ENCODE measurements at places on chromosomes 3 and 15. TPM values are rescaled to one million over a fixed set of nuclear protein-coding genes. Genes with fewer than 3 reads are reported as not detected.

Gene RASGRF1
- not detected for total RNA-seq

Gene ZPLD1
- not detected for total RNA-seq

Gene OGG1
- 8.3 TPM for total RNA-seq

Gene THPO
- total RNA-seq, result 0.11 TPM

Gene EBLN2
- 1.2 TPM for total RNA-seq

Gene BTLA
- not detected for total RNA-seq

Gene ADAMTS9
- total RNA-seq, result 15.4 TPM

GRCh38 chr3:155553780-155554179 is 191.1 kb downstream of the PLCH1 start:
- no peak for DNase-seq

DNA sequence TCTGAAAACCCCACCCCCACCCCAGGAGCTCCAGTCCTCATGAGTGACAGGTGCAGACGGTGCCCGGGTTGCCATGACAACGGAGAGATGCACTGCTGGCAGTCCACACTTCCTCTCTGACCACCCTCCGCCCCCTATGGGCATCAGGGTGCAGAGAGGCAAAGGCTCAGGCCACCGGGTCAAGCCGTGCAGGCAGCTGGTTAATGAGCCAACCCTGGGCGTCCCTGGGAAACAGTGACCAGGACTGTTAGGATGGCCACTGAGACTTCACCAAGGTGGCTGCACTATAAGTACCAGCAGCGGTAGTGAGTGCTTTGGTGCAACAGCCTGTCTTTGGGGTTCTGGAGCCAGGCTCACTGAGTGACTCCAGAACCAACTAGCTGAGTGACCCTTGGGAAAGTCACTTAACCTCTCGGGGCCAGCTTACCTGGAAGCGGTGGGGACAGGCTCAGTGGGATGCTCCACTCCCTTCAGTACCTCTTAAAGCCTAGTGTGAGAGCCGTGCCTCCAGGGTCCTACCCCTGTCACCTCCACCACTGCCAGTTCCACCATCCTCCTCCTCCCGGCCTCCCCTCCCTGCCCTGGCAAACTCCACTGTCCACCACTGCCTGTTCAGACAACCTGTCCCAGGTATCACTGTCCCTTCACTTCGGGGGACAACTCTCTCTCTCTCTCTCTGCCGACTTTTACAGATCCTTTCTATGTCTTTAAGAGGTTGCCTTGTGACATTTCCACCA is 121.0 kb upstream of the PRR20G start:
- no peak for DNase-seq

- no peak for DNase-seq
Observed at GRCh38 chr3:185153171-185153771, 411 bp upstream of the C3orf70 start.

DNA sequence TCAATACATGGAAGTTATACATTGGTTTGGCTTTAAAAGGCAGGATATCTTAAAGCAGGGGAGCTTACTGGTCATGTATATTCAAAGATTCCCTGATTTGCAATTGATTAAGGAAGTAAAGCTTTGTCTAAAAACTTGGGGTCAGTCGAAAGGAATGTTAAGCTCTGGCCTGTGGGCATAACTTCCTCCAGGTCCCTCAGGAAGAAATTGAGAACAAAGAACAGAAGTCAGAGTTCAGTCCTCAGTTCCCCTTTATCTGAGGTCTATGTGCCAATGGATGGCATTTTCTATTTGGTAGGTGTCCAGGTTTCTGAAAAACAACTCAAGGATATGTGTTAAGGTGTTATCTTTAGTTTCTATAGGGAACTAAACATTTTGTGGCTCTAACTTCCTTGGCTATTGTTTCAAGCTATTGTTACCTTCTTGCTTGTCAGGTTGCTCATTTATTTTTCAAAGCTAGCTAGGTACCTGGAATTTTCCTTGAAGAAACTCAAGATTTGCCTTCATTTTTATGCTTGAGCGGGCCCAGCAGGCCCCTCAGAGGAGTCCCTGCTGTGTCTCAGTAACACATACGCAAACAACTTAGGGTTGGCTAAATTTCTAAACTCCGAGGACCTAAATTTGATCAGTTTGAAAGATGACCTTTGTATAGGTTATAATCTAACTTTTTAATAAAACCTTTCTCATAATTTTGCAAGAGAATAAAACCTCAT is 135.0 kb upstream of the UBE2E2 start:
- DNase-seq, result no peak

GRCh38 chr3:126081618-126082361 is 2.1 kb downstream of the SLC41A3 start:
- DNase-seq, result no peak

GRCh38 chr3:182183716-182184430 is 472.1 kb downstream of the SOX2 start:
- no peak for DNase-seq

DNA sequence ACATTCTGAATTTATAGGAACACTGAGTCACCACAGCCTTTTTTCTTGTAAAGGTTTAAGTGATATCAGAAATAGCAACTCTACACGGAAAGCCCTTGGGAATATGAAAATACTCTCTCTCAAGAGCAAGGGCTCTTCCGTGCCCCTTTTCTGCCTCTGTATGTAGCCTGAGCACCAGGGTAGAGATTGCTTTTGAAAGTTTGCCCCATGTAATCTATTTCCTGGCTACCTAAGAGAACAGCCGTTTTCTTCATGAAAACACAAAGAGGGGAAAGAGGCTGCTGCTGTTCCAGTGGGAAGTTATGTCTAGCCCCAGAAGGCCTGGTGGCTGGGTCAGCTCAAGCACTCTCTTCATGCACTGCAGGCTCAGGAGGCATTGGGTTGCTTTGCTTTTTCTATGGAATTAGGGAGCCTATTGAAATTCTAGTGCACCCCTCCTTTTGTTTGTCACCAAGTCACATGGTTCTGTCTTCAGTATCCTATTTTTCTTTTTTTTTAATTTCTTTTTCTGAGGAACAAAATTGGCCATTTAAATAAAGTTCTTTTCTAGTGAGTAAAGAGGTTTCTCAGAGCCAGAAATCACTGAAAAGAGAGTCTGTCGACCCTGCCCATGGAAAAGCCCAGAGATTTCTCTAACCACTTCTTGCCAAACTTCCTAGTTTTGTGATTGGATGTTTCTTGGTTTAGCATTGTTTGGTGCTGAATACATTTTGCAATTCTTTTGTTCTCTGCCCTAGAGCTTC is 39.5 kb downstream of the TIGIT start:
- no peak for DNase-seq

DNA sequence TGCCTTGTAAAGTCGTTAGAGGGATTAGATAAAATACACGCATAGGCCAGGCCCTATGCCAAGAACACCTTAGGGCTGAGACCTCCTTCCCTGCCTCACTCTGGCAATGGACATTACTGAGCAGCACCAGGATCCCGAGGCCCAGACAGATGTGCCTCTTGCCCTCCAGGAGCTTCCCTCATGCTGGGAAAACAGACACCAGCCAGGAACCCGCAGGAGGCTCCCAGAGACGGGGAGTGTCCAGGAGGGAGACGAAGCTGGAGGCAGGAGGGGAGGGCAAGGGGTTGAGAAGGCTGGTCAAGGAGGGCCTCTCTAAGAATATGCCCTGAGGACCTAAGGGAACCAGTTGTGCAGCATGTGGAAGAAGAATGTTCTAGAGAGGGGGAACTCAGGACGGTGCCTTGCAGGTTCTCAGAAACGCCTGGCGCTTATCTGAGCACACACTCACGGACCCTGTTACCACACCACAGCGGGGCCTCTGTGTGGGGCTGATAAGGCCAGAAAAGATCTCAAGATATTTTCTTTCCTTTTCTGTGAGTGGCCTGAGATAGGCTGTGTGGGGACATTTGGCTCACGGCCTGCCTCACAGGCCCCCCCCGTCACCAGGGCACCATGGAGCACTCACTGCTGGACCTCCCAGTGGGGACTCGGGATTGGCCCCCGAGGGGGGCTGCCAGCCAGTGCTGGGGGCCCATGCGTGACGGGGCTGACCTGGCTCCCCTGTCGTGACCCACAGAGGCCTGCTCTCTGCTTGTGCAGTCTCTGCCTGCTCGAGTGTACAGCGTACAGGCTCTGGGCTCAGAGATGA is 22.0 kb upstream of the CYP11A1 start:
- no peak for DNase-seq

DNA sequence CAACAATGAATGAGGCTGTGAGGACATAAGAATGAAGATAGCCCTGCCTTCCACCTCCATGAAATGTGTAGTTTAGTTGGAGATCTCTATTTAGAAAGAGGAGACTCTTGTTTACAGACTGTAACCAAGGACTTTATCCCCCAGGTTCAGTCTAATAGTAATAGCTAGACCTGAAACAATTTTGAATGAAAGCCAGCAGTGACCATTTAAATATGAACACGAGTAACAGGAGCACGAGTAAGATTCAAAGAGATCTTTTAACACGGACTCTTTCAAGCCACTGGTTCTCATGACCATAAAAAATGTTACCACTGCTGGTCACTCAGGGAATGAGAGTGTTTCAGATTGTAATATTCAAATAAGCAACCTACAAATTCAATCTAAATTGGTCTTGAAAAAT is 123.1 kb downstream of the FMN1 start:
- no peak for DNase-seq

GRCh38 chr3:174869448-174869847 is 10.3 kb downstream of the NAALADL2 start:
- no peak for DNase-seq

- peak; percentile 62 for DNase-seq
Observed at GRCh38 chr15:81274931-81275707, 48.8 kb downstream of the STARD5 start.

DNA sequence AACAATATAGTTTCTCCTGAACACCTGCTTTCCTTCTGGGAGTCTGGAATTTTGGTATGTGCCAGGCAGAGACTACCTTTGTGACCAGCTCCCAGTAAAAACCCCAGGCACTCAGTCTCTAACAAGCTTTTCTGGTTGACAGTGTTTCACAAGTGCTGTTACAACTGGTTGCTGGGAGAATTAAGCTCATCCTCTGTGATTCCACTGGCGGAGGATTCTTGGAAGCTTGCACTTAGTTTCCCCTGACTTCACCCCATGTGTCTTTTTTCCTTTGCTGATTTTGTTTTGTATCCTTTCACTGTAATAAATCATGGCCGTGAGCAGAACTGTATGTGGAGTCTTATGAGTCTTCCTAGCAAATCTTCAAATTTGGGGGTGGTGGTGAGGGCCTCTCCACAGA is 5.7 kb upstream of the TAGLN3 start:
- no peak for DNase-seq

DNA sequence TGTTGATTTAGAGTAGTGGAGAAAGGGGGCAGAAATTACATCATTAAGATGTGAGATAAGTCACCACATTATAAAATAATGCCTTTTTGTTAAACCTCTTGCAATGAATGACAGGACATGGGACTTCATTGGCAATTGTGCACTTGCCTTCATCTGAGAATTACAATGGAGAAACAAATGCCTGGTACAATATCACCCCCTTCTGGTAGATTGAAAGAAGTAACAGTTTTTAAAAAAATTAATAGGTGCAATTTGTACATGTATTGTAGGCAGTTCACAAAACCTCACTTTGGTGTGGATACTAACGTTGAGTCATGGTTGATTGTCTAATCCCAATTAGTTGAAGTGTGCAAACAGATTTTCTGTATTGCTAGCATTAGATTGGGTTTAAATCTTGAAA is 4.6 kb upstream of the P2RY14 start:
- DNase-seq, result no peak

DNA sequence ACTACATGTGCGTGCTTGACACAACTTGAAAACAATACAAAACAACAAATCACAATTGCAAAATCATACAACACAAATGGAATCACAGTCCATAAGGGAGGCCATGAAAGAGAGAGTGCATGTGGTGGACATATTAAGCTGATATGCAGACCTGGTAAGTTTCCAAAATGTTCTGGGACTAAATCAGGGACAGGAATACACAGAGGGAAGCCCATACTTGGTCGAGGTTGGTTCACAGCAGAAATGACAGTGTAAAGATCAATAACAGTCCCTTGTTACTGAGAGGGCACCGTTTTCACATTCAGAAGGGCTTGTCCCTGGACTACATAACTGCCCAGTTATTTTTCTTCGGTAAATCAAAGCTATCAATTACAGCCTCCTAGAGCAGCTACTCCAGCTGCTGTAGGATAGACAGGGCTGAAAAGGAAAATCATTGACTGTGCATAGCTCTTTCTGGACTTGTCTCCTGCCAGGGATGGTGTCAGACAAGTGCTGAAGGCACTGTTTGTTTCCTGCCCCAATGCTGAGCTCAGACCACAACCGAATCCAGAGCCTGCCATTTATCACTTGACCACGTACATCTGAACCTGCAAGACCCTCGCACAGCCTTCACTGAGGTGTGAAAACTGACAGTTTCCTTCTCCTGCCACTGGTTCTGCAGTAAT is 79.5 kb upstream of the KCNMB2 start:
- no peak for DNase-seq

GRCh38 chr3:186551387-186551786 is 7.2 kb upstream of the CRYGS start:
- DNase-seq, result no peak

DNA sequence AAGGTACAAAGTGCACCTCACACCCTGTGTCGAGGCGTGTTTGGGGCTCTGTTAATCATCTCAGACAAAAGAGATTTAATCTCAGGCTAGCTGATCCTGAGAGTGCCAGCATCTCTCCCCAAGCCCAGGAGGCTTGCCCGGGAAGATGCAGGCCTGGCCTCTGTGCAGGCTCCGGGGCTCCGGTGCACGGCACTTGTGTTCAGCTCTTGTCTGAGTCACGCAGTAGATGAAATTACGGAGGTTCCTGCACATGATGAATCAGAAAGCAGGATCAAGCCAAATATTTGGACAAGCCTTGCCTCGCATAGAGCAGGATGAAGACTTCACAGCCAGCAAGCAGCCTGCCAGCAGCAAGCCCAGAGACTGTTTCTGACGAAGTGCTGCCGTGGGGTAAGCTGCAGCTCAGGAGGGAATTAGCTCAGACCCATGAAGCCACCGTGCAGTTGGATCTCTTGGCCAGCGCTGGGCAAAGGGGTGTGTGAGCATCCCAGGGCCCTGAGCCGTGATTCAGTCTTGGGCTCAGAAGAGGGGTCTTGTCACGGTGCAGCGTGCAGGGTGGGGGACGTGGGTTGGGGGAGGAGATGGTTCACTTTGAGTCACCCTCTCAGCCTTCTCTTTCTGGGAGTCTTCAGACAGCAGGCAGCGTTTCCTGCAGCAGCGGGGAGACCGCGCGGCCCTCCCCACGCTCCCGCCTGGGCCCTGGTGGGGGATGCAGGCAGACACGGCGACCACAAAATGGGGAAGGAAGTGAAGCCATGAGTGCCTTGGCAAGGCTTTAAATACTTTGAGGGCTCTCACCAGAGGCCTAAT is 89.2 kb upstream of the MEF2A start:
- DNase-seq, result peak; percentile 71

- DNase-seq, result no peak
Observed at GRCh38 chr3:39065197-39065596, 13.4 kb downstream of the WDR48 start.

All from Right ventricle myocardium superior (tissue), 1 donor.